ENCODE measurements at places on chromosomes 4 and X. TPM values are rescaled to one million over a fixed set of nuclear protein-coding genes. Genes with fewer than 3 reads are reported as not detected.

Gene ADH1C
- total RNA-seq: not detected

Gene MAGEC2
- not detected for total RNA-seq

Gene GABRQ
- total RNA-seq: 0.17 TPM

Gene CXorf65
- not detected for total RNA-seq

Gene BEND4
- total RNA-seq: not detected

Gene PFKFB1
- 0.10 TPM for total RNA-seq

Gene POU4F2
- not detected for total RNA-seq

Gene ADH7
- total RNA-seq: not detected

Gene CHRNA9
- total RNA-seq: 1.4 TPM

Gene MSX1
- 11.8 TPM for total RNA-seq

Gene SPANXN2
- not detected for total RNA-seq

Gene FOXP3
- total RNA-seq: 0.12 TPM

Gene SFRP2
- total RNA-seq: not detected

Gene RADX
- 0.03 TPM for total RNA-seq

Gene STK26
- 9.9 TPM for total RNA-seq

Gene H2BW2
- not detected for total RNA-seq

Gene CAPN6
- total RNA-seq: not detected

Gene C4orf36
- total RNA-seq: 0.88 TPM

Gene HSFX2
- not detected for total RNA-seq

Gene KCND1
- total RNA-seq: 1.4 TPM

Gene PCGF3
- total RNA-seq: 19.0 TPM

Gene CDX4
- total RNA-seq: not detected

Gene LNX1
- not detected for total RNA-seq

Gene RGN
- total RNA-seq: not detected

Gene SLC10A4
- total RNA-seq: 7.8 TPM

Gene VEGFD
- total RNA-seq: 0.38 TPM

Gene PF4V1
- total RNA-seq: not detected

Gene DDIT4L
- 0.37 TPM for total RNA-seq

Gene TIGD4
- 0.27 TPM for total RNA-seq

Gene DDX53
- total RNA-seq: not detected

Gene SUPT20HL2
- total RNA-seq: not detected

Gene NAT8L
- total RNA-seq: 9.8 TPM

Gene ZXDA
- 1.9 TPM for total RNA-seq

Gene HCFC1
- 41.9 TPM for total RNA-seq

Gene APLN
- 0.85 TPM for total RNA-seq

Gene SULT1B1
- total RNA-seq: 0.05 TPM

Gene ENPP6
- total RNA-seq: not detected

Gene PRDM8
- total RNA-seq: 0.41 TPM

All from A549 treated with CORT108297 at 1 μM for 4 hours (cell line).